Activated CD4-positive, alpha-beta T cell treated with anti-CD3 and anti-CD28 coated beads for 48 hours (primary cell): ENCODE measurements at places on chromosomes 5 and 9.
A peak's percentile ranks its signal among the peaks of the same experiment; 100 is the strongest.

GRCh38 chr9:111983484-111983908 lies 86.9 kb downstream of the UGCG start:
- no peak for DNase-seq

- DNase-seq = no peak
Observed at GRCh38 chr5:117475919-117476318, 901.3 kb upstream of the SEMA6A start.

GRCh38 chr5:135186662-135187522 lies 152.9 kb upstream of the PITX1 start:
- DNase-seq = no peak

- DNase-seq = no peak
Observed at GRCh38 chr9:79447762-79448161, 124.0 kb upstream of the TLE4 start.

DNA sequence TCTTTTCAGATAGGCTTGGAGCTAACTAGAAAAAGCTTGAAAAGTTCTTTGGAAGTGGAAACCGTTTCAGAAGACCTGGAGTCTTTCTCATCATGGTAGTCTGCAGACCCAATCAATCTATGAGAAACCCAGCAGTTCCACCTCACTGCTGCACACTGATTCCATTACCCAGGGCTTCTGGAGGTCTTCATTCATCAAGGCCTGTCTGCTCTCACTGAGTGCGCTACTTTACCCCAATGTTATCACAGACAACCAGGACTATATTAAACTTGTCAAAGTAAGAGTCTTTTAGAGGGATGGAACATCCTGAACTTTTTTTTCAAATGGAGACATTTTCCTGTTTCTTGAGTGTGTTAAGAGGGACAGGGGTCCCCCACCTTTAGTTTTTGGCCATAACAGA lies 93.1 kb downstream of the BOD1 start:
- DNase-seq = no peak

DNA sequence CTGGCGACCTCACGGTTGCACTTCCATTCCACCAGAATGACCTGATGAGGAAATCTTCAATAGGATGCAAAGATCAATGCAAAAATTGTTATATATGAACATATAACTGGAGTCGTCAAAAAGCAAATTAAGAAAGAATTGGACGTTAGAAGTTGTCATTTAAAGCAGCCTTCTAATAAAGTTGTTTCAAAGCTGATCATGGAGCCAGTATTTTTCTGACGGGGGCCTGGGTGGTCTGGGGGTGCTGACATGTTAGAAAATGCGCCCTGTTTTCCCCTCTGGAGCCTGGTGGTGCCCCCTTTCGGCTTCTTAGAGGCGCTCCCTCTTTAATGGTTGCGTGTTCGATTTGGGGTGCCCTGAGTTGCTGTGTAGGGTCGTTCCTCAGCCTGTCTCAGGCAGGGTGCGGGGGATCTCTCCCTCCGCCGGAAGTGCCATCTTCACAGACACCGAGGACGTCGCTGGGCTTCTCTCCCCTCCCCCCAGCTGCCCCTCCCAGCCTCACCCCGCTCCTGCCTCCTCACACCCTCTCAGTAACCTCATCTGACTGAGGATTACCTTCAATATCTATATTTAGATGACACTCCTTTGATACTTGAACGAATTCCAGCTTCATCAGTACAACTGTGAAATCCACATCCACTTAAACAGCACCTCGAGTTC lies 18.3 kb downstream of the PTGES2 start:
- no peak for DNase-seq

- DNase-seq = no peak
Observed at GRCh38 chr9:112198646-112199045, 23.5 kb upstream of the SUSD1 start.

- DNase-seq = no peak
Observed at GRCh38 chr5:53549792-53550191, 10.6 kb upstream of the NDUFS4 start.

DNA sequence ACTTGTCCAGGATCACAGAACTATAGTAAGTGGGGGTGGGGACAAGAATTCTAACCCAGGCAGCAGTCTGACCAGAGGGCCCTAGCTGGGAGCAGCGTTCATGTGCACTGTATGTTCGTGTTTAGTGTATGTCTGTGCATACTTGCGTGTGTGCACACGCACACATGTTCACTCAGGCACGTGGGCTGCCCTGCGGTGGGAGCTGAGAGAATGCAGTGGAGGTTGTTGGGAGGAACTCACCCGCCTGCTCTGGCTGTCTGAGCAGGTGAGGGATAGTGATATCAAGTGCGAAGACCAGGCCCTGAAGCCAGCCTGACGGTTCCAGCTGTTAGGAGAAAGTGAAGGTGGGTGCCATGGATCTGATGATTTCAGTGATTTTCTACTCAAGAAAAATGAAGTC lies 942 bp downstream of the DCANP1 start:
- no peak for DNase-seq

GRCh38 chr5:177390363-177391300 lies 6.4 kb downstream of the SLC34A1 start:
- peak; percentile 92 for DNase-seq

DNA sequence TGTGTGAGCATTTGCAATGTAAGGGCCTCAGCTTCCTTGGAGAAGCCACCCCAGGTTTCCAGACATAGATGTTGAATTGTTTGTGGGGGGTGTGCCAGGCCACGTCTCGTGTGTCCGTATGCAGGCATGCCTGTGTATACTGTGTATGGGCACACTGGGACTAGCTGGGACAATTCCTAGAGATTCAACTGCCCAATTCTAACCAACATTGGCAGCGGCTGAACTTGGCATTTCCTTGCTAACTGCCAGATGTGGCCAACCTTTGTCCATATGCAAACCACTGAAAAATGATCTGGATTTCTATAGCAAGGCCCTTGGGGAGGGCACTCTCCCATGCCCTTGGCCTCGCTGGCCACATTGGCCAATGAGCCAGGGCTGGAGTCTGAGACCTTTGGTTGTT lies 50.3 kb downstream of the SAR1B start:
- DNase-seq = no peak

DNA sequence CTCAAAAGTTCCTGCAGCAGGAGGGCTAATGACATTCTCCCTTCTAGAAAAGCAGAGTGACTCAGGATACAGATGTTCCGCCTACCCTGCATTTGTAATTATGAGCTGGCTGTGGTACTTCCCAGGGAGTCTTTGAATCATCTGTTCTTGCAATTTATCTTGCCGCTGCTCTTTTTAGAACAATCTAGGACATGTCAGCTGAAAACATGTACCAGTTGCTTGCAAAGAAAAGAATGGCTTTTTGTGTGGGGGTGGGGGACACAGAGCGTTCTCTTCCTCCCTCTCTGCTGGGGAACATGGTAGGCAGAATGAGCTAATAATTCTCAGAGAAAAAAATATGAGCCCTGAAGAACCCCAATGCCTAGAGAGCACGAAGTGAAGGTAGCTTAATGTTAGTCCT lies 51.7 kb upstream of the TUT7 start:
- peak; percentile 49 for DNase-seq

DNA sequence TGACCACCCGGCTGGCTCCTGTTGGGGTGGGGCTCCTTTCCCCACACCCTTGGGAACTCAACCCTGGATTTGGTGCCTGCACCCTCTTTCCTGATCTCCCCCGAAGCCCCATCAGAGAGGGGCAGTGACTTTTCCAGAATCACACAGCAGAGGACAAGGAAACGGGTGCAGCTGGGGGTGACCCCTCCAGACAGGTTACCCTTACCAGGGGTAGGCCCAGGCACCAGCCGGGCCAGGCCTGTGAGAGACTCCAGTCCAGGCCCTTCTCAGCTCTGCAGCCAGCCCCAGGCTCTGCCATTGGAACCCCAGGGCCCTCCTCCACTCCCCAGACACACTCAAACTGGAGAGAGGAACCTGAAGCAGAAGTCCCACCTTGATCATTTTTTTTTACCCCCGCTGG lies 19.0 kb upstream of the PHYHD1 start:
- no peak for DNase-seq

- no peak for DNase-seq
Observed at GRCh38 chr9:8879284-8879683, 1079.7 kb upstream of the DMAC1 start.

DNA sequence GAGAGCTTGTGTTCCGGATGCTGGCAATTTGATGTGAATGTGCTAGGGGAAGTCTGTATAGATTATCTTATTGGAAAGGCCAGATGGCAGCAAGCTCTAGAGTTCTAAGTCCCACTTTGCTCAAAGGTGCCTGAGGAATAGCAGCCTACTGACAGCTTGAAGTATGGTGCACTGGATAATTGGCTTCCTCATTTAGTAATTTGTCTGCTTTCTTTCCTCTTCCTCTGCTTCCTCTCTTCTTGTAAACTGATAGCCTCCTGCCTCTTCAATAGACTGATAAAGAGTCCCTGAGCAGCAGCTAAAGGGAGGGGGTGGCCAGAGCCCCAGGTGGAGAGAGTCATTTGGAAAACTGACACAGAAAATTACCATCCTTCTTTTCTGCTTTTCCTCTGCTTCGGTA lies 177.3 kb downstream of the FGF1 start:
- no peak for DNase-seq

DNA sequence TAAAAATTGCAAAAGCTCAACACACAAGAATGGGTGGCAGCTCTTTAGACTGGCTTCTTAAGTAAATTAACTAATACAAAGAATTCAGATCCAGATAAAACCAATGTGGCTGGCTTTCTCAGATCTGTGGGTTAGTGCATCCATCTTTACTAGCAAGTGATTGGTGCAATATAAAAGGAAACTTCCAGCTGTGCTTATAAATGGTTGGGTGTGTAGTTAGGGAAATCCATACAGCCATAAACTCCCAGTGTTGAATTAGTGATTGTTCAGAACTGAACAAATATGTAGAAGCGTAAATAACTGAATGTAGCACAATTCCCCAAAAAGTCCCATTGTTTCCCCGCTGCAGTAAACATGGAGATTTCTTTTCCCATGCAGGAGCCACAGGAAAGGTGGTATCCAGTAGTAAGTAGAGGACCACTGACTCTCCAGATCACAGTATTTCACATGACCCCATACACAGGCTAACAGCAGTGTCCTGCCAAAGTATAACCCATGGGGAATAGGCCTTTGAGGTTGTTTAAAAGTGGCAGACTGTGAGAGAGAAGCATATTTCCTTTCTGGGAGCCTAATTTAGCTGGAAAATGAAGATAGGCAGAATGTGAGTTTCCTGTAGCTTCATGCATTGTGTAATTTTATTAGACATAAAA lies 173.1 kb upstream of the SLC12A2 start:
- DNase-seq = no peak

DNA sequence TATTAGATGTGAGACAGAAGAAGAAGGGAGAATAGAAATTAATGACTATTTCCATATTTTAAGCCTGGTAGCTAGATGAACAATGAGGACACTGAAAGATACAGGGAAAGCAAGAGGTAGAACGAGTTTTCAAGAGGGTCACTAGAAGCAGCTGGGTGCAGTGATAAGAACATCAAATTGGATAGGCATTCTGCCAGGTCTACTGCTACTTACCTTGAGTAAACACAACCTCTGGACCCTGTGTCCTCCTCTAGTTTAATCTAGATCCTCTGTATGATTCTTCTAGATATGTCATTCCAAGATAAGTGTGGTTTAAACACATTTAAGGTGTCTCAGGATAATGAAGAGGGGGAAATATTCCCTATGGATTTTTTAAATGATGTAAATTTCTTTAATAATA lies 31.2 kb downstream of the OTP start:
- no peak for DNase-seq

- DNase-seq = no peak
Observed at GRCh38 chr9:93582115-93582514, 5.7 kb downstream of the PHF2 start.

- no peak for DNase-seq
Observed at GRCh38 chr5:112367400-112367799, 51.7 kb downstream of the EPB41L4A start.

DNA sequence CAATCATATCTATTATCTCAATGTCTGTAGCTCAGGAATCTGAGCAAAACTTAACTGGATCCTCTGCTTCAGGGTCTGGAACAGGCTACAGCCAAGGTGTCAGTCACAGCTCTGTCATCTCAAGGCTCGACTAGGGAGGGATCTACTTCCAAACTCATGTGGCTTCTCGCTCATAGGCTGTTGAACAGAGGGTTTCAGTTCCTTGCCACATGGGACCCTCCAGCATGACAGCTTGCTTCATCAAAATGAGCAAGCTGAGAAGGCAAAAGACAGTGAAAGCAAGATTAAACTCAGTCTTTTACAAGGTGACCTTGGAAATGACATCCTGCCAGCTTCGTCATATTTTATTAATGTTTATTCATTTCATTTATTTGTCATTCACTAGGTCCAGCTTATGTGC lies 111.7 kb downstream of the GADD45G start:
- no peak for DNase-seq

DNA sequence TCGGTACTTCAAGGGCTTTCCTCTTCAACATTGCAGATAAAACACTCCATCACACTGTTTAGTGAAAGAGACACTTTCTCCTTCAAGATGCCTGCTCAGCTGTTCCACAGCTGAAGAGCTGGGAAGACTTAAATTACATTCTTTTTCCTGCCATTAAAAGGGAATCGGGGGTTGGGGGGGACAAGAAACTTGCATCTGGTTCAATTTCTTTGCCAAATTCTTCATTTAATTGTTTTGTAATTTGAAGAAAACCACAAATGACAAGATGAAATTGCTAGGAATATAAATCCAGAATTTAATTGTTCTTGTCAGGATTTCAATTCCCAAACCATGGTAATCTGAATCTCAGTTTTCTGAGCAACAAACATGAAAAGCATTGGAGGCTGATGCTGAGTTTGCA lies 478.3 kb downstream of the EBF1 start:
- DNase-seq = no peak

GRCh38 chr9:84949971-84950370 lies 280.4 kb downstream of the NTRK2 start:
- no peak for DNase-seq

GRCh38 chr9:135969064-135969683 lies 8.0 kb upstream of the UBAC1 start:
- no peak for DNase-seq

- DNase-seq = no peak
Observed at GRCh38 chr9:97993000-97993399, 9.9 kb downstream of the ANP32B start.

- no peak for DNase-seq
Observed at GRCh38 chr5:57532513-57533497, 50.2 kb upstream of the ACTBL2 start.

DNA sequence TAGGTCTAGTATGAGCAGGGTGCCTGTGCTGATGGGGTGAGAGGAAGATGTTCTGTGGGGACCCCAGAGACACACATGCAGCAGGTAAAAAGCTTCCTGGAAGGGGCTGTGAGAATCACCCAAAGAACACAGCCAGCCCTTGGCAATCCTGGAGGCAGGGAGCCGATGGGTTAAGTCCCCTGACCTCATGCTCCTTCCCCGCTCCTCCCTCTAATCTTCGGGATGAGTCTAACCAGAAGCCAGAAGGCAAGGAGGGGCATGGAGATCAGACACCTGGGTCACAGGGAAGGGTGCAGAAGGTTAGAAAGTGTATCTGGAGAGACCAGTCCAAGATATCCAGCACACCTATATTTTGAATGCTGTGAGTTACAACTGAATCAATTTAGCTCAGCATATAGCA lies 274.1 kb upstream of the PAPPA start:
- DNase-seq = no peak

- DNase-seq = peak; percentile 42
Observed at GRCh38 chr9:35690614-35691333, 1.0 kb upstream of the TPM2 start.

- DNase-seq = no peak
Observed at GRCh38 chr5:133840168-133840567, 128.3 kb downstream of the C5orf15 start.

- DNase-seq = no peak
Observed at GRCh38 chr5:16862777-16863176, 73.3 kb downstream of the MYO10 start.
